NCI-H187 treated with DMSO at 0.1 percent for 48 hours (cell line): ENCODE measurements at places on chromosomes 2 and 18.

DNA sequence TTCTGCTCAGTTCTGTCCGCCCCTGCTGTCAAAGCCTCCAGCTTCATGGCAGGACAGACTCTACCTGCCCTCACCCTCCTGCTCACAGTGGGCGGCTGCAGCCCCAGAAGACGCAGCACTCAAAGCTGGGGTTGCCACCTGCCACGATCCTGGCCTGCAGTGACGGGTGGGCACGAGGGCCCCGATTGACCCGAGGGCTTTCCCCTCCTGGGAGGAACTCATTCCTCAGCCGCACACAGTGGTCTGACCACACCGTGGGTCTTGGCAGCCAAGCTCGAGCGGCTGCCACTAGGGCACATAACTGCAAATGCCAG, 47.1 kb downstream of the HS6ST1 start:
- DNase-seq = no peak

GRCh38 chr2:28401411-28401810, 8.8 kb downstream of the FOSL2 start:
- DNase-seq = no peak

GRCh38 chr2:230909841-230910545, 15.0 kb downstream of the GPR55 start:
- DNase-seq = no peak

DNA sequence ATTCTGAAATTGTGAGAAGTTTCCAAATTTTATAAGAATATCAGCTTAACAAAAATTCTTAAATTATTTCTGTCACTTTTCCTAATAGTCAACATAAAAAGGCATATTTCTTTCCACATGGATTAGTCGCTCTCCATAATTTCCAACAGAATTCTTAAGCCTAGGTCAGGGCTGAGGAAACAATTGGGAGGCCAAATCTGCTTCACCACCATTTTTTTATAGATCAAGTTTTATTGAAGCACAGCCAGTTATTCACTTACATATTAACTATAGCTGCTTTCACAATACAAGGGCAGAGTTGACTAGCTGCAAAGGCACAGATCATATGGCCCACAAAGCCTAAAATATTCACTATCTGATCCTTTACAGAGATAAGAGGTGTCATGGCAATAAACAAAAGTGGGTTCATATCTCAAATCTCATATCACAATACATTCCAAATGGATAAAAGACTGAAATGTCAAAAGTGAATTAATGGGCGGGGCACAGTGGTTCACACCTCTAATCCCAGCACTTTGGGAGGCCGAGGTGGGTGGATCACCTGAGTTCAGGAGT, 18.7 kb downstream of the MEMO1 start:
- no peak for DNase-seq

GRCh38 chr2:58796239-58796910, 555.2 kb upstream of the FANCL start:
- DNase-seq = no peak

- no peak for DNase-seq
Measured at GRCh38 chr2:161223139-161223732, 63.0 kb downstream of the TANK start.

DNA sequence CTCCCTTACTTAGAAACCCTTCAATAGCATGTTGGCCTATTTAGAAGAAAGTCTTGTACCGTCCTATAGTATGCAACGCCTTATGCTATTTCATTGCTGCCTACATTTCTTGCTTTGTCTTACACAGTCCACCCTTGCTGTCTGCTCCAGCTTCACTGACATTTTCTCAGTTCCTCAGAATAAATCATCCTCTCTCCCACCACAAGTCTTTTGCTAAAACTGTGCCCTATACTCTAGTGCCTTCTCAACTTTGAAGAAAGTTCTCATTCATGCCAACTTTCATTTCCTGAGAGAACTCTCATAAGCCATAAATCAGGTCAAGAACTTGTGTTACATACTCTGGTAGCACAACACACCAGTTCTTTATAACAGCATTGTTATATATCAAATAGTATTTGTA, 54.3 kb upstream of the COL3A1 start:
- no peak for DNase-seq

- DNase-seq = no peak
Measured at GRCh38 chr2:200064879-200065278, 109.5 kb downstream of the MAIP1 start.

- DNase-seq = no peak
Measured at GRCh38 chr2:44371445-44371844, 9.7 kb downstream of the CAMKMT start.

- no peak for DNase-seq
Measured at GRCh38 chr18:10660179-10660884, 134.5 kb downstream of the NAPG start.

GRCh38 chr18:32152705-32153448, 37.0 kb upstream of the MEP1B start:
- no peak for DNase-seq

DNA sequence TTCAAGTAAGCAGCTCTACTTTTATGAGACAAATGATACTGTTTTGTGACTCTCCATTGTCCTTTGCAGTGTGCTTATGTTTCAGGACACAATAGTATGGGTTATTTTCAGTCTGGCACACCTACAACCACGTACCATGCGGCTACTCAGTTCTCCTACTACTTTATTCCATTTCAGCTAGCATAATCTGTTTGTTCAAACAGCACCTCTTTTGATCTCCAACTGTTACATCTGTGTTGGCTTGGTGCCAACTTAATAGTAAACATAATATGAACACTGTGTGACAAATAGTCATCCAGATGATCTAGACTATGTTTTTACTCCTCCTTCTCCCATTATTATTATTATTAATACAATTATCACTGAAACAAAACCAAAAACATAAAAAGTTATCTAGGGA, 40.5 kb downstream of the MYO3B start:
- DNase-seq = no peak

DNA sequence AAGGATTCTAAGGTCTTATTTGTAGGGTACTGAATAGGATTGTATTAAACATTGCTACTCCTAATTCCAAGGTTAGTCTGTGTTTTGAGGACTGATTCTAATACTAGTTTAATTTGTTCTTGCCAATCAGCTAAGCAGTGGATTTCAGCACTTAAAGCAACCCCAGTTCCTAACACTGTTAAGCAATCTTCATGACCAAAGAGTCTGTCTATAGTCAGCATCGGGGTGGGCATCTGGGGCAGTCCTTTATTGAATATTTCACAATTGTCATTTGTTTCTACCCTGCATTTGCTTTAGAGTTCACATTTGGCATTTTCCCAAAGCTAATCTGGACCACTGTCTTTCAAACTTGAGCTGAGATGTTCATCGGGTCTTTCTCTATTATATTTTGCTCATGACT, 248.0 kb upstream of the TANK start:
- no peak for DNase-seq

- DNase-seq = no peak
Measured at GRCh38 chr2:22486343-22486742, 898.6 kb upstream of the KLHL29 start.

GRCh38 chr18:78408623-78409022, 571.0 kb upstream of the SALL3 start:
- DNase-seq = no peak

DNA sequence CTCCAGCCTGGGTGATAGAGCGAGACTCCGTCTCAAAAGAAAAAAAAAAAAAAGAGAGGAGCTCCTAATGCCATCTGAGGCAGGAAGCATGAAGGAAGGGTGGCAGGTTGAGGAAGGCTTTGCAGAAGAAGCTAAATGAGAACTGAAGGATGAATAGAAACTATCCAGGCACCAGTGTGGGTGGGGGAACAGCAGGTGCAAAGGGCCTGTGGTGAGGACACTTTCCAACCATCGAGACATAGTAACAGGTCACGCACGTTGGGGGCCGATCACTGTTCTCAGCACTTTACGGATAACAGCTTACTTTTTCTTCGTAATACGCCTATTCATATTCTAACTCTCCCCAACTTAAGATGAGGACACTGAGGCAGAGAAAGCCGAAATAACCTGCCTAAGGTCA, 58.4 kb downstream of the NGEF start:
- no peak for DNase-seq

DNA sequence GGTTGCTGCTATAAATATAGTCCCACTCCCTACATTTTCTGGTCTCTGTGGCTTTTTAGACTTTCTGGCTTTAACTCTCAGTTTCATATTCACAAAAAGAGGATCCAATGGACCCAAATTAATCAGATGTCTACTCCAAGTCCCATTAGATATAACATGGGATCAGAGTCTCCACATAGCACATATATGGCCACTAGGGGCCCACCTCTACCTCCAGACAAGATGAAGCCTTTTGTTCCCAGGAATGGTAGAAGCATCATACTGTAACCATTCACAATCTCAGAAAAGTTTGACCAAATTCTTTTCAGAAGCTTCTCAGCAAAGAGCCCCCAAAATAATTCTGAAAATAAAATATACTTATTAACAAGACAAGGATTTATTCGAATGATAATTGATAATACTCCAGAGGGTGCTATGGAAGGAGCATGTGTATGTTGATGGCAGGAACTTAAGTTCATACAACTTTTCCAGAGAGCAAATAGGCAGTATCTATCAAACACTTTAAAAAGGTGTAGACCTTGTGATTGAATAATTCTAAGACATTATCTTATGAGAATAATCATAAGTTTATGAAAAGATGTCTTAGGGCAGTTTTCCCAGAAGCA, 382.3 kb upstream of the CRIM1 start:
- no peak for DNase-seq

- DNase-seq = no peak
Measured at GRCh38 chr18:77071711-77072292, 60.8 kb downstream of the MBP start.

DNA sequence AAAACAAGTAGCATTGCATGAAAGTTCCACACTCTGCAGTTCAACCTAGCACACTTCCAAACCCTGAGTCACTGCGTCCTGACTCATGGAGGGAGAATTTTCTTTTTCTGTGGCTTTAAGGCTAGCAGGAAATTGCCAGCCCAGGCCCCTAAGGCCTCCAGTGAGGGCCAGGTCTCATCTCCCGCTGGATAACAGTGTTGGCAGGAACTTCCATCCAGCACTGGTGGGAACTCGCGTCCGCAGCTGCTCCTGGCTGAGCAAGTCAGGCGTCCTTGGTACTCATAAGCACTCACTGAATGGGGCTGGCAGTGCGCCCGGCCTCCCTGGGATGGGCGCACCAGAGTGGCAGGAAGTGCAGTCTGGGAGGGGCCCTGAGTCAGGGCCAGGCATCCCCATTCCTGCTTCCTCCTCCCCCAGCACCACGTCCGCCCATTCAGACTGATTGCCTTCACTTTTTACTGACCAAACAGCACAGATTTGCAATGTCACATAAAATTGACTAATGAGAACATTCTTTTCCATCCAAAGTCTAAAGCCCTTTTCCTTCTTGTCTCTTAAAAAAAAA, 14.3 kb downstream of the MALL start:
- DNase-seq = no peak

DNA sequence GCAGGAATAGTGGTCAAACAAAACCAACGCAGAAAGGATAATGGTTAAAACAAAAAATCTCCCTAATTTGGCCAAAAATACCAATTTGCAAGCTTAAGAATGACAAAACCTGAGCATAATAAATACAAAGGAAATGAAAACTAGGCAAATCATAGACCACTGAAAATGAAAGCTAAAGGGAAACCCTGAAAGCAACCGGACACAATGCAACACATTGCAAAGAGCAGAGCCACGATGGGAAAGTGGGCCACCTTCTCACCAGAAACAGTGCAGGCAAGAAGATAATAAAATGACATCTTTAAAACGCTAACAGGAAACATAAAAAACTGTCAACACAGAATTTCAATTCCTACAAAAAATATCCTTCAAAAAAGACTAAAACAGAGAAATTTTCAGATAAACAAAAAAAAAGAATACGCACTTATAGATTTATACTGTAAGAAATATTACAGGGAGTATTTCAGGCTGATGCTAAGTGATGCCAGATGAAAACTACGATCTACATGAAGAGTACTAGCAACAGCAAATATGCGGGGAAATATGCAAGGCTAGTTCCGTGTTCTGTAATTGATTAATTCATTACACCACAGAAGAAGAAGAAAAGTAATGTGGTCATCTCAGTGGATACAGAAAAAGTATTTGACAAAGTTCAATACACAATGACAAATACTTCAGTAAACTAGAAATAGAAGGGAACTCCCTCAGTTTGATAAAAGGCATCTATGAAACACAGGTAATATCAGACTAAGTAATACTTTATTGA, 239.5 kb downstream of the L3MBTL4 start:
- no peak for DNase-seq

GRCh38 chr2:101435001-101435862, 39.7 kb downstream of the RFX8 start:
- no peak for DNase-seq

DNA sequence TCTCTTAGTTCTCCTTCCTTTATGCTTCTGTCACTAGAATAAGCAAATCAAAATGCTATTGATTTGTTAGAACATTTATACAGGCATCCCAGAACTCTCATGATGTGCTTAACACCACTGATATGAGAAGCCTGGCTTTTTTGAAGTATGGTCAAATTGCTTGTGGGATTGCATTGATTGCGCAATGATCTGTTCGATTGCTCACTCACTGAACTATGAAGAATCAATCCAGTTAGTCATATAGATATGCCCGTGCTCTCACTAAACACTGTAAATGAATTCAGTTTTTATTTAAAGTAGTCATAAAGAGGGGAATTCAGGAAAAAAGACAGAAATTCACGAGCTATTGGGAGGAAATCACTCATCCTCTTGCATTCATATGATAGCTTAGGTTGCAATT, 1237.8 kb downstream of the SUCLG1 start:
- no peak for DNase-seq

GRCh38 chr18:2981212-2981728, 31.7 kb downstream of the LPIN2 start:
- no peak for DNase-seq

GRCh38 chr2:10913501-10914271, 2.0 kb downstream of the KCNF1 start:
- no peak for DNase-seq

GRCh38 chr2:33034784-33035183, 88.0 kb downstream of the LTBP1 start:
- no peak for DNase-seq

DNA sequence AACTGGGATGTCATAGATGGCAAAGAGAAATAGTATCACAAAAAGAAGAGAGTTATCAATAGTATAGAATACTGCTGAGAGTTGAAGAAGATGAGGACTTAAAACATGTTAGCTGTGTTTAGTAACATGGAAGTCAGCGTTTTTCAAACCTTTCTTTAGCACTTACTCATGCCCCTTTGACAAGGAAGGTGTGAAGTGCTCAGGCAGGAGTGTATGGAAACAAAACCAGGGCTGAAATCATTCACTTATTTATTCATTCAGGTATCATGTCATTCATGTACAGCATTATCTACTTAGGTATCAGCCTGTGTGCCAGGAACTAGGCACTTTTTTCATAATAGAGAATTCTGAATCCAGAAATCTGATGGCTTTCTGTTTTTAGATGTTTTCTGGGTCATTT, 27.2 kb downstream of the CD28 start:
- DNase-seq = no peak

- no peak for DNase-seq
Measured at GRCh38 chr2:207040696-207041095, 101.4 kb downstream of the CPO start.
